ENCODE measurements at places on chromosomes 6 and 20.

GRCh38 chr20:35942243-35942642 lies 12.1 kb downstream of the SCAND1 start:
- DNase-seq, result no peak

DNA sequence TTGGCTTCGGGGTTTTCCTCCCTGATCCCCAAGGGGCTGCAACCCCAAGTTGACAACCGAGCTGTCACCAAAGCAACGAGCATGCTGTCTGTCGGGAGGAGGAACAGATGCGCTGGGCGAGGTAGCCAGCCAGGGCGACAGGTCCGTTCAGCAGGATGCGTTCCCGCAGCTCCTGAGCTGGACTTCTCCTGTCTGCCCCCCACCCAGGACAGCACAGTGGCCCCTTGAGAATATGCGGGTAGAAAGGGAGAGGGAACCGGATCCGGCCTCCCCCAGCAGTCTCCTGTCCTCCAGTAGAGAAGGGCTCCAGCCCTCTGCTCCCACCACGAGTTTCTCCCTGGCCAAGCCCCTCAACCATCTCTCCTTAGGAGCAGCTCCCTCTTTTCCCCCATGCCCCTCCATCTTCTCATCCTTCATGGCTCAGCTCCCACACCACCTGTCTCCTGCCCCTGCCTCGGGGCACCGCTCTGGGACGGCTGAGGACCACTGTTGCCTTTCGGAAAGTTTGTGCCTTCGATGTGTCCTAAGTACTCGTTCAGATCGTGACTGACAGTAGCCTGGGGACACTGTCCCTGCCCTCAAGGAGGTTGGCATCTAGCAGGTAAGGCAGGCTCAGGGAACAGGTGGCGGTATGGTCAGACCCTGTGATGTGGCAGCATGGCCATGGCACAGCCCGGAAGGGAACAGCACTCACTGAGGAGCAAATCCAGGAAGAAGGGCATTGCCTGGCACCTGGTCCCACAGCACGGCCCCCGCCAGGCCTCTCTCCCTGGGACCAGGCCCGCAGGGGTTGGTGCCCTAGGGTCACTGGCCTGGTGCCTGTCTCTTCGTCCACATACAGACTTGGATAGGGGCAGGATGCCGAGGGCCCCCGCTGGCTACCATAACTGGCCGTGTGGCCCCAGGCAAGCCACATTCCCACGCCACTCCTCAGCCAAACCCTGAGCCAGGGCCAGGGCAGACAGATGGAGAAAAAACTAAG lies 96.3 kb downstream of the ASXL1 start:
- DNase-seq, result no peak

DNA sequence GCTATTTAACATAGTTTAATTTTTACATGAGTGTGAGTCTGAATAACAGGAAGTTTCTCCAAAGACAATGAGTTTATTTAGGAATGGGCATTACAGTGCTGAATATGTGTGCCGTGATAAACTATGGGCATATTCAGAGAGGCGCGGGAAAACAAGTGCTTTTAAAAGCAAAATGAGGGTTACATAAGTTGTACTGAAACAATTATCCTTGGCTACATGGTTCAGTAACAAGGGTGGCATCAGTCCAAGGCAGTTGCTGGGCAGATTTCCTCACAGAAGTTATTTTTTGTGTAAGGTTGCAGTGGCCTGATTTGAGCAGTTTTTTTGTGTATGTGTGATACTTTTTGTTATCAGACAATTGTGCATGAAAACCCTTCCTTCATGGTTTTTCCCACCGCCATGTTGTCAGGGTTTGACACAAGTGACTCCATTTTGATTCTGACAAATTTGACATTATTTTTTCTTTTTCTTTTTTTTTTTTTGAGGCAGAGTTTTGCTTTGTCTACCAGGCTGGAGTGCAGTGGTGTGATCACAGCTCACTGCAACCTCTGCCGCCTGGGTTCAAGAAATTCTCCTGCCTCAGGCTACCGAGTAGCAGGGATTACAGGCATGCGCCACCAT lies 22.3 kb upstream of the PXDC1 start:
- no peak for DNase-seq

GRCh38 chr6:32581315-32582095 lies 8.1 kb downstream of the HLA-DRB1 start:
- no peak for DNase-seq

GRCh38 chr6:159461266-159461665 lies 231.8 kb downstream of the SOD2 start:
- DNase-seq, result no peak

DNA sequence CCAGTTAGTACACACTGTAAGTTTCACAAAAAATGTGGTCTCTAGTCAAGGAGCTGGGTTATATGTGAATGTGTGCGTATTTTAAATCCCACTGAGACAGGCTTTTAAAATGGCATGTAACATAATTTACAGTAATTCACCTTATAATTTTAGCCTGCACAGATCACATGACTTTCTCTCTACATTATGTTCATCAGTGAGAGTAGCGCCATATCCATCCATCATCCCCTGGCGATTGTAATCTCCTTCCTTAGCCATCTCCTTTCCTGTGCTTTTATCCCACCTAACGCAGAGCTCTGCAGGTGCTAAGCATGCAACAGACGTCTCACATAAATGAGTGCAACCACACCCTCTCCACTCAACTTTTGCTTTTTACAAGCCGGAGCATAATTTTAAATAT lies 210.8 kb downstream of the TBC1D7 start:
- DNase-seq, result no peak

GRCh38 chr6:149362289-149362688 lies 37.8 kb upstream of the SUMO4 start:
- DNase-seq, result no peak

DNA sequence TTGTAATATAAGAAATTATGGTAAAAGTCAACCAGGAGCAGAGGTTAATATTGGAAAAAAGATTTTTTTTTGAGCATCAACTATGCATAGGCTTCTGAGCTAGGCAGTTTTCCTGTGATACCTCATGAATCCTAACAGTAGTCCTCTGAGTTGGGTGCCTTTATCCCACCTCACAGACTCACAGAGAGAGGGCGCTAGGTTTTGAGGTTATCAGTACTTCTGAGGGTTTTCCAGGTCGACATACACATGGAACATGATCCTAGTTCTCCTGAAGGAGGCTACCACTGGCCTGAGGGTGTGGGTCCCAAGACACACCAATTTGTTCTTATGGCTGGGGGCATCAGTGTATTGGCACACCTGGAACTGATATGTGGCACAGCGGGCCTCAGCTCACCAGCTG lies 358.8 kb upstream of the JAG1 start:
- DNase-seq, result no peak

GRCh38 chr6:28709478-28710349 lies 184.0 kb downstream of the GPX5 start:
- DNase-seq, result no peak

DNA sequence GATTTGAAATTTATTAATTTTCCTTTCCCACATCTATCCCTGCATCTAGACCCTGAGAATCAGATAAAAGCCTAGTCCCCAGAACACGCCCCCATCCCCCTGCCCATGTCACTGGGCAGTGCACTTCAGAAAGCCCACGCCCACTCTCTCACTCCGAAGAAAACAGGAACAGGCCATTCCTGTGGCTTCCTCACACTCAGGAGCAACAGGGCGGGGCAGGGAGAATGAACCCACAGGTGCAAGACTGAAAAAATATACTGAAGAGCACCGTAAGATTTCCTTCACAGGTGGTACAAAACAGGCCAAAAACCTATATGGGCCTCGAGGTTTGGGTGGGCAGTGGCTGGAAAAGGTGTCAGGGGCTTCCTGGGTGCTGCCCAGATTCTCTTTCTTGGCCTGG lies 3.4 kb downstream of the OXT start:
- DNase-seq, result no peak

GRCh38 chr20:61882716-61883615 lies 182.7 kb downstream of the TAF4 start:
- no peak for DNase-seq

DNA sequence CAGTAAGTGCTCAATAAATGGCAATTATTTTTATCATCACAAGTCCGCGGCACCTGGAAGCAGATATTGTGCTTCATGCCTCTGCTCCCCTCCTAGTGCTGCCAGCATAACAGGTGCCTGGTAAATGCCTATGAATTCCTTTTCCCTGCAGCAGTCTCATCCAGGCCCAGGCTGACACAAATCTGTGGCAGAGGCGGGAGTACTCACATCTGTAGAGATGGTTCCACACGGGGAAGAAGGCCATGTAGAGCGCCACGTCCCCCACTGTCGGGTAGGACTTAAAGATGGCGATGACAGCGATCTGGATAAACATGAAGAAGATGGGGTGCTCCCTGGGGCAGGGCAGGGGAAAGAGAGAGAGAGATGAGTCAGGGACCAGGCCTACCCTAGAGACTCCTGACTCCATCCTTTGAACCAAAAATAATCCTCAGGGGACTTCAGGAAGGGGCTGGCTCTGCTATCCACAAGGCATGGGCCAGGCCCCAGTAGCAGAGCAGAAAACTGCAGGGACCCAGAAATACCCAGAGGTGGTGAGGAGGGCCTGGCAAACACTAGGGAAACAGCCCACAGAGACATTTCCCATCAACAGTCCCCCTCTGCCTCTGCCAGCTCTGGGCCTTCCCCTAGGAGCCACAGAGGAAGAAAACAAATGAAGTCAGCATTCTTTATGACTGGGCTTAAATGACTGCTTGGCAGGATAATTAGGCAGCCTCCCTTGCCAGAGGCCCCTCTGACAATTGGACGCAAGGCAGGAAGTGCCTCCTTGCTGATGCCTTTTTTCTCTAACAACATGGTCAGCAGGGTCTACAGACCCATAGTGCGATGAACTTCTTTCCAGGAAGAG lies 23.0 kb downstream of the MAP1LC3A start:
- DNase-seq, result no peak

DNA sequence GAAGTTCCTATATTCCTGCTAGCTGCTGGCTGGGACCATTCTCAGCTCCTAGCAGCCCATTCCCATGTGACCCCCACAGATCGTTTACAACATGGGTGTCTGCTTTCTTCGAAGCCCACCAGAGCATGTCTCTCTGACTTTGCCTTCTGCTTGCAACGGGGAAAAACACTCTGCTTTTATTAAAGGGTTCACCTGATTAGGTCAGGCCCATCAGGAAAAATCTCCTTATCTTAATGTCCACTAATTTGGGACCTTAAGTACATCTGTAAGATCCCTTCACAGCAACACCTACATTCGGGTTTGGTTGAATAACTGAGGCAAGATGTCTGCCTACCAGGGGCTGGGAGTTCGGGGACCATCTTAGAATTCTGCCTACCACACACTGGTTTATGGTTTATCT lies 496.9 kb downstream of the CDKAL1 start:
- DNase-seq, result no peak

DNA sequence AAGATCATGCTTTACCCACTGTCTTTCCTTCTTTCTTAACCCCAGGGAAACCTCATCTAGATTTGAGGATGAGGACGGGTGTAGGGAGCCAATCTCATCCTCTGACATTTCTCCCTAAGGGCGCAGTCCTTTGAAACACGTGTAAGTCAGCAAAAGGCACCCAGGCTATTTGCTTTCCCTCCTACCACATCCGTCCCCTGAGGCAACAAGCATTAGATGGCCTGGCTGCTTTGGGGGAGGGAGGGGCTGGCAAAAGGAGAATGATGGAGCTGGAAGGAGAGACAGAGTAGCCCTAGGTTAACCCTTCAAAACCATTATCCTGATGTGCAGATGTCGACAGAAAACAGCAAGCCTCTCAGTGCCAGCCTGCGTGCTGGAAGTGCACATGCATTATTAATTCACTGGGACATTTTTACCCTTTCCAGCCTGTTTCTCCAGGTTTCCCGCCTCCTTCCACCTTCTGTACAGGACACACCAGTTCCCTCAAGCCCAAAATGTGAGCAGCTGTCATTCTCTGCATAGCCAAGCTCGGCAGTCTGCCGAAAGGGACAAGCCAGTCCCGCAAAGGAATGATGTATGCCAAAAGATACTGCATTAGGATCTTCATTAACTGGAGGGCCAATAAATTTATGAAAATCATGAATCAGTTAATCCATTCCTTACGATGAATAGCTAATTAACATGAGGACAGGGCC lies 547.2 kb downstream of the CD83 start:
- no peak for DNase-seq

- DNase-seq, result peak; percentile 61
These were observed 116.3 kb downstream of the TAF4 start for GRCh38 chr20:61949363-61949713.

DNA sequence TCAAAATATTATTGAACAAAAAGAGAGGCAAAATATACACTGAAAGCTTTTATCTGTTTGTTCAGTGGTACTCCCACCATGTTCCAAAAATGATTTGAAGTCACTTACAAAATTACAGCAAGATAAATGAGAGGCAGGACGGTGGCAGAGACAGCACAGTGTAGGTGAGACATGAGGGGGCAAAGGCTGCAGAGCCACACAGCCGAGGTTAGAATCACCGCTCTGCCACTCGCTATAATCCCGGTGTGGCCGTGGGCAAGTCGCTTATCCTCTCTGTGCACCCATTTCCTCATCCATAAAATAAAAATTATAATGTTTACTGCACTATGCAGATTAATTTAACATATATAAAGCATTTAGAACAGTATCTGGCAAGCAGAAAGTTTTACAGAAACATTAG lies 140.1 kb upstream of the BEND6 start:
- no peak for DNase-seq

- DNase-seq, result no peak
These were observed 1.3 kb upstream of the TAB2 start for GRCh38 chr6:149316108-149316727.

DNA sequence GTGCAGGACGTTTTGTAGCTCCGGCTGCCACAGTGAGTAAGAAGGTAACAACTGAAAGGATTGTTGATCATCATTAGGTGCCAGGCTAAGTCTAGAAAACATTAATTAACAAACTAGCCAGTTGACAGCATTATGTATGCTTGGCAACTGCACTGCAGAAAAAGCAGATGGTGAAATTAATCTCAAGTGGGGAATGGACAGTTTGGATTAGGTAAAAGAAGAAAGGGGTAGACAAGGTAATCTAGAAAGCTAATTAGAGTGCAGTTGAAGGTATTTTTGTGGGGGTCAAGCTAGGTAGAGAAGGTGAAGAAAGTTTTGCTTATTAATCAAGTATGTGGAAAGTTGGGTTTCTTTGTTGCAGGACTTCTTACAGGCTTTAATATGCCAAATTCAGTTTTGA lies 69.7 kb upstream of the HINT3 start:
- DNase-seq, result no peak

DNA sequence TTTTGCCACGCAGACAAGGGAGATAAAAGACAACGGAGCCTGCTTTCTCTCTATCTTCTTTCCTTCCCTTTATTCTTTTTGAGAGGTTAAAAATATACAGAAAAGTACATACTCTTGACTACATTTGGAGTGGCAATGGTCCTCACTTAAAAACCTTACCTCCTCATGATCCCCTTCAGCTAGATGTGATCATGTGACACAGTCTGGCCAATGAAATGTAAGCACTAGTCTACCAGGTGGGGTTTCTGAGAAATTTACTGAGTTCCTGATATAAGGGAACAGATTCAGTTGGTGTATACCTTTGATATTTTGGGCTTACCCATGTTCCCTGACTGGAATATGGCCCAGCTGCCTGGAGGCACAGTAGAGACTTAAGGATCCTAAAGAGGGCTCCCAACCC lies 165.5 kb upstream of the BEND3 start:
- no peak for DNase-seq

GRCh38 chr20:50237349-50237748 lies 46.7 kb downstream of the CEBPB start:
- no peak for DNase-seq

All from suprapubic skin (tissue), 4 donors.